Central memory CD8-positive, alpha-beta T cell (primary cell): ENCODE measurements at places on chromosomes 16 and 17.

DNA sequence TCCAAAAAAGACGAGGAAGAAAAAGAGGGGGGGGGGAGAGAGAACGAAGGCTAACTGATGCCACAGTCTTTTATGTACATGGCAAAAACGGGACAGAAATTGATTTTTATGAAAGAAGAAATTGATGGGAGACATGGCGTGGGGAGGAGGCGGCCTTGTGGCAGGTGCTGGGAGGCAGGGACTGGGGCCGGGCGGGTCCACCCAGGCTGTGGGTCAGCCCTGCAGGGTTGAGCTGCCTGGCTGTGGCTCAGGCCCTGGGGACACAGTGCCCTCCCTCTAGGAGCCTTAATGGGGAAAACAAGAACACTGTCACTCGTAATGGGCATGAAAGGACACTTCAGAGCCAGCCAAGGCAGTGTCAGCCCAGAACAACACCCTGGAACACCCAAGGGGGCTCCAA lies 34.8 kb downstream of the SNX20 start:
- no peaks in the 10 kb centered on the region for H3K4me1 ChIP-seq
- H3K27ac ChIP-seq: no peak overlapping the region
- H3K36me3 ChIP-seq: peaks cover 2% of the 10 kb centered on the region
- no peak for DNase-seq
- peaks cover 9% of the 10 kb centered on the region for H3K27me3 ChIP-seq

GRCh38 chr16:9508328-9508936 lies 417.0 kb downstream of the HAPSTR1 start:
- H3K4me3 ChIP-seq: no peak overlapping the region
- H3K4me1 ChIP-seq: no peaks in the 10 kb centered on the region
- H3K27me3 ChIP-seq: no peaks in the 10 kb centered on the region
- H3K36me3 ChIP-seq: peaks cover 2% of the 10 kb centered on the region

GRCh38 chr17:34683390-34683789 lies 104.0 kb downstream of the TMEM132E start:
- peaks cover 59% of the 10 kb centered on the region for H3K27me3 ChIP-seq
- no peaks in the 10 kb centered on the region for H3K4me1 ChIP-seq
- no peaks in the 10 kb centered on the region for H3K36me3 ChIP-seq
- no peak overlapping the region for H3K27ac ChIP-seq

DNA sequence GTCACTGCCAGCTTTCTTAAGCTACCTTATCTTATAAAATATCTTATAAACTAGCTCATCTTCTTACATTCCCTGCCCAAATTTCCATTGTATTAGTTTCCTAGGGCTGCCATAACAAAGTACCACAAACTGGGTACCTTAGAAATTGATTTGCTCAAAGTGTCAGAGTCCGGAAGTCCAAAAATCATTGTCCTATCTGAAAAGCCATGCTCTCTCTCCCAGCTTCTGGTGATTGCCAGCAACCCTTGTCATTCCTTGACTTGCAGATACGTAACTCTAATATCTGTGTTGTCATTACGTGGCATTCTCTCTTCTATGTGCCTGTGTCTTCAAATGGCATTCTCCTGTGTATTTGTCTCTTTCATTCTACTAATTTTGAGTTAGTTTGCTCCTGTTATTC lies 2.3 kb upstream of the ABCA10 start:
- H3K4me1 ChIP-seq: peaks cover 4% of the 10 kb centered on the region
- no peak overlapping the region for H3K27ac ChIP-seq
- H3K4me3 ChIP-seq: no peak overlapping the region
- no peak for DNase-seq
- no peaks in the 10 kb centered on the region for H3K36me3 ChIP-seq
- H3K27me3 ChIP-seq: no peaks in the 10 kb centered on the region

DNA sequence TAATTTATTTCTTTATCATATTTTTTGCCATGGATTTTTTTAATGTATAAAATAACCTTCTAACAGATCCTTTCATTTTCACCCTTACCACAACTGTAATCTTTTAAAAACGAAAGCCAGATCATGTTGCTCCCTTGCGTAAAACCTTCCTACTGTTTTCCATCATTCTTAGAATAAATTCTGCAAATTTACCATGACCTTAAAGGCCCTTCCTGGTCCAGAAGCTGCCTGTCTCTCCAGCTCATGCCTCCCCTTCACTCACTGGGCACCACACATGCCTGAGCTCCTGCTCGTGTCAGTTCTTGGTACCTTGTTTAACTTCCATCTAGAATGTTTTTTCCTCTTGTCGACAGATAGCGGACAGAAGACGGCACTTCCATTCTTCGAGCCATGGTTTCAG lies 245.0 kb upstream of the CDH5 start:
- peaks cover 34% of the 10 kb centered on the region for H3K27me3 ChIP-seq
- H3K36me3 ChIP-seq: no peaks in the 10 kb centered on the region
- H3K27ac ChIP-seq: no peak overlapping the region
- DNase-seq: no peak
- no peak overlapping the region for H3K4me3 ChIP-seq
